Endothelial cell (in vitro differentiated cells): ENCODE measurements at places on chromosomes 12 and 14.

- DNase-seq, result no peak
These were observed 38.8 kb downstream of the FAM222A start for GRCh38 chr12:109752117-109753053.

DNA sequence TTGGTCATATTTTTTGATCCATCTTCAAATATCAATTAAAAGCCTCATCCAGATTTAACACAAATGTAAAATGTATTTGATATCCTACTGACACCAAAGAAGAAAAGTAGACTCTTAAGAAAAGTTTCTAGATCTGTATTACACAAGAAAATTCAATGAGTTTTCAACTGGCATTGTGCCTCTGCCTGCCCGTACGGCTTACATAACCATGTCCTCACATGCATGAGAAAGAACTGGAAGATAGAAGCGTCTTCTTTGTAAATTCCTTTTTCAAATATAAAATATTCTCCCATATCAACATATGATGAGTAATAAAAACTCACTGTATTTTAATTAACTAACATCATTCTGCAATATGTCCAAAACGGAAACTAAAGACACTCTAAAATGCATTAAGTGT, 7.2 kb downstream of the ANKS1B start:
- DNase-seq, result no peak

- DNase-seq, result no peak
These were observed 17.9 kb upstream of the TC2N start for GRCh38 chr14:91885113-91885712.

- no peak for DNase-seq
These were observed 10.6 kb downstream of the GPR33 start for GRCh38 chr14:31477248-31477647.

DNA sequence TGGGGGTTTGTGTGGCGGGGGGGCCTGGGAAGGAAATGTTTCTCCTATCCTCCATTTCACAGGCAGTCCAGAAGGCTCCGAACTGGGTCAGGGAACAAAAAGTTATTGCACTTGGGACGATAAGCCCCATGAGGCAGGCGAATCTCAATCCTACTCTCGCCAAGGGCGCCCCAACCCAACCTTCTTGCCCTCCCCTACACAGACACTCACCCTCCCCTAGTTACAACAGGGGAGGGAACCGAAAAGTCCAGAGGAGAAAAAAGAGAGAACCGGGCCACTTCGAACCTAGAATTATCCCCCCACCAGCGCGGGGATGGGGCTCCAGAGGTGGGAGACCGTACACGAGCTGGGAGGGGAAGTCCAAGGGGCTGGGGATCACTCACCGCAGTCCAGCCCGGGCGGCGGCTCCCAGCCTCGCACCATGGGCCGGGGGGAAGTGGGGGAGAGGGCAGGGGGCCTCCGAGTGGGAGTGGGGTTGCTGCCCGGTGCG, 357 bp downstream of the HOMEZ start:
- DNase-seq, result no peak

GRCh38 chr14:50839048-50839447, 8.1 kb upstream of the NIN start:
- DNase-seq, result no peak

DNA sequence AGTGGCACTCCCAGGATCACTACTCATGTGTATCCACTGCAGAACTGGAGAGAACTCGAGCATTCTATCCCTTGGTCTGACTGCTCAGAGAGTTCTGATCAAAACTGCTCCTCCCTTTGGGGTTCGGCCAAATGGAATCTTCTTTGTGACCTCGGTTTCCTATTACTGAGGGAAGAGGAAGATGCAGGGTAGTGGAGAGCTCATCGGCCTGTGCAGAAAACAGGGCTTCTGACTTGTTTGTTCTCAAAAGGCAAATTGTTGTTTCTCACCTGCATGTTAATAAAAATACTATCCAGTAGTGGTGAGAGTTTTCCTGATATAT, 17.1 kb upstream of the AKAP6 start:
- no peak for DNase-seq

DNA sequence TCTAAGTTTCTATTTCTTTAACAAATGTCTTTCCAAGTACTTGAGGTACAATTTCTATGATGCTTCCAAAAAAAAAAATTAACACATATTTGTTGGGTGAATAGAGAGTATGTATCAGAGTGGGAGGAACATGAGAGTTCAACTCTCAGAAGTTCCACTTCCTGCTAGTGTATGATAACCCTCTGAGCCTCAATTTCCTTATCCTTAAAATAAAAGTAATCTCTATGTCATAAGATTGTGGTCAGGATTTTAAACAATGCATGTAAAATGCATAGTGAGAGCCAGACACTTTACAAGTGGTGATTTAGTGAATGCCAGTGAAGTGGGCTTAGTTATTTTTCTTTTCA, 270.3 kb upstream of the AMIGO2 start:
- no peak for DNase-seq

GRCh38 chr14:60986500-60986899, 5.5 kb downstream of the SLC38A6 start:
- DNase-seq, result no peak

DNA sequence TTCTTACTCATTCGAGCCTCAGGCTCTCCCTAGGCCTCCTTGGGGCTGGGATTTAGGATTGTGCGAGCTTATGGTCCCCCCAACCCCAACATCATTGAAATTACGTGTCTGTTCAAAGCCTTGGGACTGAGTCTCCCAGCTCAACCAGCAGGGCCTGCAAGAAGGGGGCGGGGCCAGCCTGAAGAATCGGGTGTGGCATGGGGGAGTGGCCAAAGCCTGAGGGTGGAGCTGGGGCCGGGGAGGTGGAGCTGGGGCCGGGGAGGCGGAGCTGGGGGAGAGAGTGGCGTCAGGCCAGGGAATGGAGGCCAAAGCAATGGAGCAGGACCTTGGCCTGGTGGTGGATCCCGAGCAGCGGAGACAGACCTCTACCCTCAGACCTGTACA, 24.3 kb upstream of the HSPB8 start:
- DNase-seq, result peak; percentile 80

DNA sequence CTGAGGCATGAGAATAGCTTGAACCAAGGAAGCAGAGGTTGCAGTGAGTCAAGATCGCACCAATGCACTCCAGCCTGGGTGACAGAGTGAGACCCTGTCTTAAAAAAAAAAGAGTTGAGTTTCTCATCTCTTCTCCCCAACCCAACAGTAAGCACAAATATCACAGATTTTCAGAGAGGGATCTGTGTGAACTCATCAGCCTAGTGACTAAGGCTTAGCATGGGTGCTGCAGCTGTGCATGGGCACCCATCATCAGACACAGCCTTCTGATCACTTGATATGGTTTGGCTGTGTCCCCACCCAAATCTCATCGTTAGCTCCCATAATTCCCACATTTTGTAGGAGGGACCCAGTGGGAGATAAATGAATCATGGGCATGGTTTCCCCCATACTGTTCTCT, 298.9 kb downstream of the PCNX1 start:
- no peak for DNase-seq

DNA sequence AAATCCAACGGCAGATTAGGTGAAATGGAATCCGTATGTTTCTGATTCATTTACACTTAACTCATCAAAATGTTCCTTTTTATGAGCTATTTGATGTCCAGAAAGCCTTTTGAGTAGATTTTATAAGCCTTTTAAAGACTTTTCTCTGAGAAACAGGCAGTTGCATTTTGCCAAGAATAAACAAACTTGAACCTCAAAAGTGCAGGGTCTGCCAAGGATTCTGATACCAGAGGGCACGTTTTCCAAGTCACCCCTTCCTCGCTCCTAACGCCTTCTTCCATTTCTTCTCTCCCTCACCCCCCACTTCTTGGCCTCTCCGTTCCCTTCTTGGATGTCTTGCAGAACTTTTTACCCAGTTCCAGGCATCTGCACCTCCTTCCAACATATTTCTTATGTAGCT, 200.6 kb upstream of the TBX3 start:
- DNase-seq, result no peak

- DNase-seq, result no peak
These were observed 10.1 kb downstream of the AKAP6 start for GRCh38 chr14:32339188-32339587.
